ENCODE measurements at places on chromosomes 6 and 20.

- DNase-seq = no peak
Measured at GRCh38 chr6:118353564-118353963, 194.5 kb upstream of the PLN start.

GRCh38 chr6:158020811-158021210 is 39.1 kb downstream of the SYNJ2 start:
- no peak for DNase-seq

DNA sequence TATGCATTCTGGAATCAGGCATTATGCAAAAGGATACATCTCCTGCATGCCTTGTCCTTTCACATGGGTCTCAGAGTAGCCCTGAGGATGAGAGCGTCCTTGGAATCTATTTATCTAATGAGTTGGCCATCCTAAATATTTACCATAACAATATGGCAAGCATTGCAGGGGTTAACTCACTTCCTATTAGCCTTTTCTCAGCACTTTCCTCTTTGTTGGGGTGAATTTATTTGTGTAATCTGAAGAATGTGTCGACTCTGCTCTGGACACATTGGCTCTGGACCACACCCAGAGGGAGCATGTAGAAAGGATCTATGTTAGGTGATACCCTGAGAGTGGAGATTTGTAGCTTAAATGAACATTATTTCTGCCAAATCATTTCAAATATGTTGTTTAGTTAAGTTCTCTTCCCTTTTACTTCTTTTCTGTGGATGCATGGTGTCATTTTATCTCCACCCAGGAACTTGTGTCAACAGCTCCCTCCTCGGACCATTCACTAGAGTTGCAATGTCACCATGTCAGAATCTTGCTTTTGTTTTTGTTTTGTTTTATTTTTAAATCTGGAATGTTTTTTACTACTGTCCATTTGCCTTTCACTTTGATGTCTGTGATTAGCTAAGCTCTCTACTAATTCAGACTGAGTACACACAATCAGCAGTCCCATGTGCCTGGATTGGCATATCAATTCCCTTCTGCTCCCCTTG is 757.0 kb upstream of the MMS22L start:
- DNase-seq = no peak

- DNase-seq = no peak
Measured at GRCh38 chr6:113828984-113829695, 28.0 kb upstream of the MARCKS start.

DNA sequence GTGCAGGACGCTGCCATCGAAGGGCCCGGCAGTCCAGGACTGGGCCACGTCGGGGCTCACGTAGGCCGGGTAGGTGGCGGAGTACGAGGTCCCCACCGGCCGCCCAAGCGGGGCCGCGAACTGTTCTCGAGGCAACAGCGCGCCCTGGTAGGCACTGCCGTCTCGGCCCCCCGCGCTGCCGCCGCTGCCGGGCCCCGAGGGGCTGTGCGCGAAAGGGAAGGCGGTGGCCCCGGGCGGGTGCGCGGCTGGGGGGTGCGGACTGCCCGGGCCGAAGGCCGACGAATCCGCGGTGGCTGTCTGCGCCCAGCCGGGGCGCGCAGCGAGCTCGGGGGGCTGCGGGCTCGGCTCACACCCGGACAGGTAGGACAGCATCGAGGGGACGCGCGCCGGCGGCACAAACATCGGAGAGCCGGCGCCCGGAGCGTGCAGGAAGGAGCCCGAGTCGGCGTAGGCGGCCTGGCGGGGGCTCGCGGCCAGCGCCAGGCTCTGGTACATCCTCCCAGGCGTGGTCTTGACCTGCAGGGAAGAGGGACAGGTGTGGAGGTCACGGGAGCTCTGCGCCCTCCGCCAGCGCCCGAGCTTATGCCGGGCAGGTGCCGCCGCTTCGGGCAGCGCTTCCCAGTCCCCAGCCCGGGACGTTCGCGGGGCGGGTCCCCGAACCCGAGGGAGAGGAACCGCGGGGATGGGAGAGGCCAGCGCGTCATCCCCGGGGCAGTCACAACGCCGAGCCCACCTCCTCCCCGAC is 596 bp downstream of the GATA5 start:
- no peak for DNase-seq

- DNase-seq = no peak
Measured at GRCh38 chr6:138557147-138557546, 57.9 kb upstream of the NHSL1 start.

DNA sequence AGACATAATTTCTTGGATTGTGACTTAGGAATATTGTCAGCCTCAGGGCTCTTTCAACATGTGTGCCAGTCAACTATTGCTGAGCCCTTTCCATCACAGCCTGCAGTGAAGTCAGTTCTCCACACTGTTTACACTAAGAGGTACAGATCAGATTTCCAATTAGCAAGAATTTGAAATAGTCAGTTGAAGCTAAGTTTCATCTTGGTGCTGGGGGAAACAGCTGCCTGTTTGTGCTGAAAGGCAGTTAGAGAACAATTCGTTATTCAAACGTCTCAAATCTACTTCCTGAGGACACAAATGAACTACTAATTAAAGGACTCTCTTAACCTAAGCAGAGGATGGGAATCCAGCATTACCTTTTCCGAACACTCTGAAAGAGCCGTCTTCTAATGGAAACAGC is 25.9 kb downstream of the ADGRF1 start:
- no peak for DNase-seq

- DNase-seq = no peak
Measured at GRCh38 chr20:14489544-14489943, 152.1 kb upstream of the FLRT3 start.

- peak; percentile 96 for DNase-seq
Measured at GRCh38 chr6:34248727-34249468, at the start of gene SMIM29. Gene SMIM29, minus strand, starts transcription at chr6:34249006. Its CDS starts 1,215 bp downstream, at chr6:34247791.

- DNase-seq = no peak
Measured at GRCh38 chr20:58571356-58571692, 56.1 kb upstream of the APCDD1L start.

- no peak for DNase-seq
Measured at GRCh38 chr6:10384610-10385523, 30.0 kb downstream of the TFAP2A start.

- no peak for DNase-seq
Measured at GRCh38 chr6:109790131-109790530, 99.0 kb downstream of the FIG4 start.

DNA sequence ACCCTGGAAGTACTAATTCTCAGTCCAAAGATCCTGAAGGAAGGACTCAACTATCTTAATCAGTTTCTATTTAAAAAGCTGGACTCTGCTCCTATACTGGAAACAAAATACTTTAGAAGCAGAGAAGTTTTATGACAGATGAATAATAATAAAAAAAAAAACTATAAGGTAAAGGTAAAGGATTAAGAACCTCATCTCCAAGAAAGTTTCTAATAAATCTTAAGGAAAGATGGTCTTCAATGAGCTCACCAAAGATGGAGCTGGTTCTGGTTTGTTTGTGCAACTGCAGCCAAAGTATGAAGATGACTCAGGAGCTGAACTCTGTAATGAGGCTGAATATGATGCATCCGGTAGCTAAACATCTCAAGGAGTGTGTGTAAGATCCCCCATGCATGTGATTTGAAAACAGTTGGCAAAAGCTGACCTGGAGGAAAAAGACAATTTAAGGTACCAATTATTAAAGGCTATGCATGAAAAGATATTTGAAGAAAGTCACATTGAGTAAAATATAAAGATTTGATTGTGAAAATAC is 25.2 kb downstream of the MED23 start:
- no peak for DNase-seq

GRCh38 chr6:70684794-70685493 is 17.3 kb downstream of the SMAP1 start:
- DNase-seq = peak; percentile 17

DNA sequence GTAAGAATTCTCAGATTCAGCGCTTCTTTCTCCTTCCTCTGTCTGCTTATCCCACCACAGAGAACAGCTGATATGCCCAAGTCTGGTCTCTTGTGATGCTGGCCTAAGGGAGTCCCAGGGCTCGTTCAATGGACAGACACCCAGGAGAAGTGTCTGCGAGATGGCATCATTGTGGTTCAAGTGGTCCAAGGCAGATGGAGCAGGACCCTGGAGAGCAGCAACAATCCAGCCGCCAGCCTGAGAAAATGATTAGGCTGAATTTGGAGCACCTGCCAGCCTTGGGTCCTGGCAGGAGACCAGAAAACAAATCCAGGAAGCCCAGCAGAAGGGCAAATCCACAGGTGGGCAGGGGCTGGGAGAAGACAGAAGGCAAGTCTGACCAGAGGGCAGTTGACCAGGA is 145.8 kb downstream of the PTPRT start:
- DNase-seq = no peak

GRCh38 chr6:27966816-27967426 is 9.9 kb downstream of the OR2B6 start:
- DNase-seq = no peak

GRCh38 chr6:150324044-150324443 is 44.8 kb upstream of the IYD start:
- DNase-seq = no peak

GRCh38 chr20:21129861-21130260 is 4.0 kb downstream of the KIZ start:
- no peak for DNase-seq

GRCh38 chr20:13487202-13487601 is 151.5 kb downstream of the TASP1 start:
- no peak for DNase-seq

Measured in LoVo (cell line).